Activated B cell treated with CpG ODN at 0.5 μM for 24 hours (primary cell): ENCODE measurements at places on chromosomes 12 and 14. TPM values are rescaled to one million over a fixed set of nuclear protein-coding genes. Genes with fewer than 3 reads are reported as not detected.
A peak's percentile ranks its signal among the peaks of the same experiment; 100 is the strongest.

Gene PIK3C2G
- total RNA-seq: not detected in 2 replicates

Gene SERPINA3
- total RNA-seq: not detected in 2 replicates

Gene MYO1H
- total RNA-seq: not detected in 2 replicates

Gene GLT8D2
- not detected in 2 replicates for total RNA-seq

Gene DACT1
- 3.0 and 3.5 TPM in 2 replicates for total RNA-seq

DNA sequence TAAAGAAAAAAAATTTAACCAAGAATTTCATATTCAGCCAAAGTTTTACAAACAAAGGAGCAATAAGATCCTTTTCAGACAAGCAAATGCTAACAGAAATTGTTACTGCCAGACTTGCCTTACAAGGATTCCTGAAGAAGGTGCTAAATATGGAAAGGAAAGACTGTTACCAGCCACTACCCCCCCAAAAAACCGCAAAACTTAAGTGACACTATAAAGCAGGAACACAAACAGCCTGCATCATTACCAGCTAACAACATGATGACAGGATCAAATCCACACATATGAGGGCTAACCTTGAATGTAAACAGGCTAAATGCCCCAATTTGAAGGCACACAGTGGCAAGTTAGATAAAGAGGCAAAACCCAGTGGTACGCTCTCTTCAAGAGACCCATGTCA lies 55.7 kb downstream of the APOBEC1 start:
- DNase-seq: no peak

- DNase-seq: no peak
Measured at GRCh38 chr12:46049665-46050064, 59.3 kb upstream of the SCAF11 start.

- DNase-seq: no peak
Measured at GRCh38 chr12:122111089-122111641, 32.6 kb downstream of the MLXIP start.

GRCh38 chr14:89144066-89144465 lies 273.0 kb downstream of the FOXN3 start:
- DNase-seq: no peak

DNA sequence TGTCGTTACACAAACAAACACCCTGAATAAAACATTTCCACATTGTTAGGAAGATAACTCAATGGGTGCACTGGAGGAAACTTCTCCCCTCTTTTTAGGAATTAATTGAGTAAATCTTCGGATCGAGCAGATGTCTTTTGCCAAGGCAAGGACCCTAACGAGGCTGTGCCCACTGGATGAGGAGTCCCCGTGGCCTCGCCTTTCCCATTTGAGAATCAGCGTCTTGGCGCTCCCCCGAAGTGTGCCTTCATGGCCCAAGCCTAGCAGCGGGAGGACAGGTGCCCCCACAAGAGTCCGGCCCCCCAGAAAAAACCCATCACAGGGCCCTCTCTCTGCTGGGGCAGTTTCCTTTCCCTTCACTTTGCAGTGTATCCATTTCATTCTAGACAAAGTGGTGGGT lies 246.6 kb downstream of the BCL11B start:
- no peak for DNase-seq

- no peak for DNase-seq
Measured at GRCh38 chr12:89345830-89346740, 6.2 kb downstream of the DUSP6 start.

DNA sequence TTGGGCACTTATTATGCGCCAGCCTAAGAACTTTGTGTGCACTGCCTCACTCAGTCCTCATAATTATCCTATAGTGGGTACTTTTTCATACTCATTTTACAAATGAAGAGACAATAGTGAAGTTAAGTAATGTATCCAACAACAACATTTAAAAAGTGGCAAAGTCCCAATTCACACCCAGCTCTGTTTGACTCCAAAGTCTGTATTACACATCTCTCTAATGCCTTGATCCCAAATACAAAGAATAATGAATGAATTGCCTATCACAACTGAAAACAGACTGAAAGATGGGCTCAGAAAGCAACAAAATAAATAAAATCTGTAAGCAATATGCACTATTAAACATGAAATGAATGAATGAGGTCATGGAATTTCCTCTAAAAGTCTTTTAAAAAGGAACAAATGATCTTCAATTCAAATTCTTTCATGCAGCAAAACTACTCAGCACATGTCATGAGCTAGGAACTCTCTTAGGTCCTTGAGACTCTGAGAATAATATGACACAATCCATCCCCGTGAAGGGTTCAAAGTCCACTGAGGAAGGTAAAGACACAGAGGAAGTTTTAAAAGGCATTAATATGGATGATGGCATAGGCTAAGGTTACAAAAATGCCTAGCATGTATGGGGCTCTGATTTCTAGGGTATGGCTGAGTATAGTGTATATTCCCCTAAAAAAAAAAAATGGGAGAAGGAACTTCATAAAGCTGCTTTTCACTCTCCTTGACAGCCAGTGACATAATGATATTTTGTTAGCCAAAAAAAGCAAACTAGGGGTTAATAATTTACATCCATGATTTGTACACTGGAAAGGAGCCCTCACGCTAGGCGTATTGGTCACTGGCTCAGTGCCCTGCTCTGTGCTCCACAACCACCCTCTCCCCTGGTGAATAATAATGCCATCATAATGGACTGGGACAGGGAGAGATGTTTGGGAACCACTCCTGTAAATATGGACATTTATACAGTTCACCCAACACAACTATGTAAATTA lies 103.4 kb downstream of the SLC2A13 start:
- no peak for DNase-seq

- peak; percentile 64 for DNase-seq
Measured at GRCh38 chr12:110403976-110404682, 621 bp upstream of the ANAPC7 start.

GRCh38 chr12:69501154-69501895 lies 31.1 kb downstream of the FRS2 start:
- DNase-seq: no peak

GRCh38 chr14:79412822-79413221 lies 798.5 kb downstream of the DIO2 start:
- DNase-seq: no peak

GRCh38 chr14:61346221-61346620 lies 24.8 kb downstream of the PRKCH start:
- no peak for DNase-seq

DNA sequence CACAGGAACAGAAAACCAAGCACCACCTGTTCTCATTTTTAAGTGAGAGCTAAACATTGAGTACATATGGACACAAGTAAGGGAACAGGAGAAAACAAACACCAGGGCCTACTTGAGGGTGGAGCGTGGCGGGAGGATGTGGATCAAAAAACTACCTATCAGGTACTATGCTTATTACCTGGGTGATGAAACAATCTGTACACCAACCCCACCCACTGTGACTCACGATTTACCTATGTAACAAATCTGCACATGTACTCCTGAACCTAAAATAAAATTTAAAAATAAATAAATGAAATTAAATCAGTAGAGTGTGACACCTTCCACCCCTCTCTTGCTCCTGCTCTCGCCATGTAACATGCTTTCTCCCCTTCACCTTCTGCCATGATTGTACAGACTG lies 615.5 kb downstream of the RPL10L start:
- no peak for DNase-seq

DNA sequence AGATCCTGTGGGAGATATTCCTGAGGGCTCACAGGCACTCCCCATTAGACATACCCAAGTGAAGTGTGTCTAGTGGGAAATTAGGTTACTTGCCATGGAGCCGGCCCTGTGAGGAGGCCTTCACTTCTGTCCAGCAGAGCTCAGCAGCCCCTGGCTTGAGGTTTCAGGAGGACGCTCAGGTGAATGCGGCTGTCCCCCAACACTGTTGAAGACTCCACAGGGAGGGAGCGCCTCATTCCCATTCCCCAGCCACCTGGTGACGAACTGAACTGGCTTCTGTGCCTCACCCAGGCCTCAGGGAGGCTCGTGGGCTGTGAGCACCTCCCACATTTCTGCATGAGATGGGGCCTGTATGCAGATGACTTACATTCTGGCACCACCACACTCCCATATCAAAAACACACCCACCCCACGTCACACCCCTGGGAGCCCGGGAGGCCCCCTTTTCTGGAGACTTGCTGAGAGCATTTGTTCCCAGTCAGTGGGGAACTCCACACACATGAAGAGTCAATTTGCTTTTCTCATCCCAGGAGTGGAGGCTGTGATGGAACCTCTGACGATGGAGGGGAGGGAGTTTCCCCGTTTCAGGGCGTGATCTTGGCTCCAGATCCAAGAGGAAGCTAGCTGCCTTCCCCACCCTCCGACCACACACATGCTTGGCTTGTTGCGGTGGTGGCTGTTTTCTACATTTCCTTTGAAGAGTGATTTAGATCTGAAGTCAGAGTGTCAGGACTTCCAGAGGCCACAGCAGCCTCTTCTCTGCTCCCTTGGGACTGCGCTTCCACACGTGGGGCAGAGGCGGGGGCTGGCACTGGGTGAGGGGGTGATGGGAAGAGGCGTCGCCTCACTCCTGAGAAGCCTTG lies 120.7 kb downstream of the ADGRD1 start:
- DNase-seq: peak; percentile 12

DNA sequence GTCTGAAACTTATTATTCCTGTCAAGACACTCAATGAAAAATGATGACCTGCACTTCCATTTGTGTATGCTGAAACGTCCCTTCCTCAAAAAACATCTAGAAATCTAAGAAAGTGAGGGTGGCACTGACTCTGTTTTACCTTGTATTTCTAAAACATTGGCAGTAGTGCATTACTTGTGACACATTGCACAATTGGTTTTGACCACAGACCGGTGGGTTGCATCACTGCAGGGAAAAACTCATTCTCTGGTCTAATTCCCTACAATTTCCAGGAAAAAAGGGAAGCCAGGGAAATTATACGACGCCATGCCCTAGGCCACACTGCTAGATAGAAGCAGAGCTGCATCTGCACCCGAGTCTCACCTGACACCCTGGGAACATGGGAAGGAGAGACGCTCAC lies 156.7 kb downstream of the NTF3 start:
- DNase-seq: no peak

- DNase-seq: no peak
Measured at GRCh38 chr14:35985474-35986218, 159.5 kb downstream of the BRMS1L start.

GRCh38 chr12:97024393-97024792 lies 117.3 kb downstream of the NEDD1 start:
- DNase-seq: no peak

DNA sequence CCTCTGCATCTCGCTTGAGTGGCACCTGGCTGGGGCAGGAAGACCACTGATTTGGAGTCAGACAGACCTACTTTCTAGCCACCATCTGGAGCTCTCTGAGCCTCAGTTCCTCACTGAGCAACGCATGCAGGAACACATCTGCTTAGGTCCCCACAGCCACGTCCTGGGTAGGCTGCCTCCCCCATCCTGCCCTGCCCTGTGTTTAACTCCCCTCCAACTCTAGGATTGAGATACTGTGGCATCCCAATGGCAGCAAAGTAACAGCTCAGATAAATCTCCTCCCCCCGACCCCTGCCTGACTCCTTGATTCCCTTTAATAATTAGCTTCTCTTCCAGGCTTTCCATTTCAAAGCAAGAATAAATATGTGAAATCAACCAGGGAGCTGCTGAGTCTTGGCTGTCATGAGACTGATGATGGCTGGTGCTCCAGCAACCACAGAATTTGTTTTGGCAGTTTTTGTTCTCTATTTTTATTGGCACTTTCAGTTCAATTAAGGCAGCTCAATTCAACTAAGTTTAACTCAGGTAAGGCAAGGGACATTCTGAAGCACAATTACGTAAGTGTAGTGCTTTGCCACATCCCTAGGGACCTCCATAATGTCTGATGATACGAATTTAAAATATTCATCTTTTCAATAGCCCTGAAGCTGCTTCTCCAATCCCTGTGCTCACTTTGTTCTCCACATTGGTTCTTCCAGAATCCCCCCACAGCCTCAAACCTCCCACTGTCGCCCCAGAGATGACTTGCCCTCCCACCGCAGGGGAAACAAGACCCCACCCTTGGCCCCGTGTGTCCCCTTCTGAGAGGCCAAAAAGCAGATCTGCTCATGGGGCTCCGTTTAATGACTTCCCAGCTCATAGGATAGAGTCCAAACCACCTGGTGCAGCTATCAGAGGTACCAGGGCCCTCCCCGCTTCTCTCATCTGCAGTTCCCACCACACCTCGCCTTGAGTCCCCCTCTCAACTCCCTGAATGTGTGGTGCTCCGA lies 58.2 kb downstream of the ESR2 start:
- peak; percentile 65 for DNase-seq

DNA sequence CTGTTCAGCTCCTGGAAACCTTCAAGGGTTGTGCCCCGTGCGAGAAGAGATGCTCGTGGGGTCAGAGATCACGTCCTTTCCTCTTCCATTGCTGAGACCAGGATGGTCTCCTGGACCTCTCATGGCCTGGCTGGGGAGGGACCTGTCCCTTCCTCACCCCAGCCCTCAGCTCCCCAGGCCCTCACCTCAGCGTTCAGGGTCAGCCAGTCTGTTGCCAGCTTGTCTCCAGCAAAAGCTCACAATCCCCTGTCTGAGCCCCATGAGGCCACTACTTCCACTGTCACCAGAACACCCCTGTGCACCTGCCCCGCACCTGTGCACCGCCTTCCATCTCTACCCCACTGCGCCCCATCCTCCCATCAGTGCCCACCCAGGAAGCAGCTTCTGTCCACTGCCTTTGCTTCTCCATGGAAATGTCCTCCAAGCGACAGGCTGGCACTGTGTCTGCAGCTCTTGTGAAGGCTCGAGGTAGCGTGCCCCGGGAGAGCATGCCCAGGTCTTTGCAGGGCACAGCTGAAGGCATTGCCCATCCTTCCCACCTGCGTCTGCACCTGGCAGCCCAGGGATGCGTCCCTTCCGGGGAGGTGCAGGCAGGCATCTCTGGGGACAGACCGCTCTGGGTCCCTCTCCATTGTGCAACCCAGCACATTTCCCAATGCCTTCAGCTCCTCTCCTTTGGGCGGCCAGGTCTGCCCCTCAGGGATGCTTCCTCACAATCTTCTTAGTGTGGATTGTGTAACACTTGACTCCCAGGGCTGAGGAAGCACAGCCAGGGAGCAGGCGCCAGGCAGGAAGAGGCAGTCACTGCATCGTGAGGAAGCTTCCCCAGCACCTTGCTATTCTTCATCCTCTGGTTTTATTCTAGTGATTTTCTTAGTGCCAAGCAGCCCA lies 179.6 kb downstream of the ADGRD1 start:
- DNase-seq: no peak

DNA sequence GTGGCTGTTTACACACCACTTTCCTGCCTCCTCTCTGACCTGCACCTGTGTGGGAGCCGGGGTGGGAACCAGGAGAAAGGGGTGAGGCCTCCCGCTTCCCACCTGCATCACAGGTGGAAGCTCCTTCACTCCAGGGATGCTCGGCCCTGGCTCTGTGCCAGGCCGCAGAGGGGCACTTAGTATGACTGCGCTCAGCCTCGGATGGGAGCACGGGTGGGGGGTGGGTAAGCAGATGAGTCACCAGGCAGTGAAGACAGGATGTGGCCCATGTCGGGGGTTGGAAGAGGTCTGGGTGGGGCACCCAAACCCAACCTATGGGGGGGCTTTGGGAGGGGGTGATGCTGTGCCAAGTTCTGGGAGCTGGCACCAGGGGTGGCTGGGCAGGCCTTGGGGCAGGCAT lies 7.4 kb upstream of the CYP46A1 start:
- DNase-seq: no peak
